Activated naive CD4-positive, alpha-beta T cell (primary cell): ENCODE measurements at places on chromosomes 6 and 20.

GRCh38 chr6:142213402-142213801 is 66.3 kb downstream of the VTA1 start:
- no peak for DNase-seq

GRCh38 chr6:13877051-13877450 is 47.7 kb upstream of the RNF182 start:
- no peak for DNase-seq

GRCh38 chr6:158053377-158054313 is 72.0 kb downstream of the SYNJ2 start:
- no peak for DNase-seq

DNA sequence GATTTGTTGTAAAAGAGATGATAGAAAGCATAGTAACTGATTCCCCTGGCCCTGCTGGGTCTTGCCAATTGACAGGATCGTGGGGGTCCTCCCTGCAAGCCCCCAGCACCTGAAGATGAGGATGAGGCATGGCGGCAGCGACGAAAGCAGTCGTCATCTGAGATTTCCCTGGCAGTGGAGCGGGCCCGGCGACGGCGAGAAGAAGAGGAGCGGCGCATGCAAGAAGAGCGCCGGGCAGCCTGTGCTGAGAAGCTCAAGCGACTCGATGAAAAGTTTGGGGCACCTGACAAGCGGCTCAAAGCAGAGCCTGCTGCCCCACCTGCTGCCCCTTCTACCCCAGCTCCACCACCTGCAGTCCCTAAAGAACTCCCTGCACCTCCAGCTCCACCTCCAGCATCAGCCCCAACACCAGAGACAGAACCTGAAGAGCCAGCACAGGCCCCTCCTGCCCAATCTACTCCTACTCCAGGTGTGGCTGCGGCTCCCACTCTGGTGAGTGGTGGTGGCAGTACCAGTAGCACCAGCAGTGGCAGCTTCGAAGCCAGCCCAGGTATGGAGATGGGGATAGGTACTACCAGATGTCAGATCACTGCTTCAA is 7.3 kb downstream of the PRRC2A start:
- DNase-seq, result no peak
